HFFc6 (cell line): ENCODE measurements at places on chromosomes 3 and 15. TPM values are rescaled to one million over a fixed set of nuclear protein-coding genes. Genes with fewer than 3 reads are reported as not detected.

GRCh38 chr3:144164352-144164751 is 192.7 kb downstream of the DIPK2A start:
- no peak for DNase-seq
- no peak overlapping the region for H3K4me3 ChIP-seq
- no peaks in the 10 kb centered on the region for H3K4me1 ChIP-seq

MESP2 gene
- 0.18 to 0.26 TPM (median 0.25 TPM) in 3 replicates for total RNA-seq

- no peaks in the 10 kb centered on the region for H3K36me3 ChIP-seq
- DNase-seq = no peak
- no peak overlapping the region for H3K27ac ChIP-seq
- peaks cover 11% of the 10 kb centered on the region for H3K4me1 ChIP-seq
- no peak overlapping the region for H3K4me3 ChIP-seq
Observed at GRCh38 chr3:52293491-52294319, 6.1 kb downstream of the GLYCTK start.

DNA sequence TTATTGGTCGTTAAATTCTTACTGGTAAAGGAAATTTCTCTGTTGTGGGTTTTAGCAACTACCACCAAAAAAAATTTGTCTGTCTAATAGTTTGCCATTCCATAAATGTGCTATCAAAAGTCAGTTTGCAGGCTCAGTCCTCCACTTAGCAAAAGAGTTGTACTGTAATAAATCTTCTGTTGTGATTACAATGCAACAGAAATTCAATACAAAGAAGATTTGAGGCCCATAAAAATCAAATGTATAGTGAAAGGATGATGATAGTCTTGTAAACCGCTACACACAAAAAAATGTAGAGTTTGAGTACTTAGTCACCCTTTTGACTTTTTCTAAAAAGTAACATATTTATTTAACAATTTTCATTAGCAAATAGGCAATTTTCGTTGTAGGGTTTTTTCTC is 251.7 kb downstream of the VGLL3 start:
- H3K4me1 ChIP-seq = no peaks in the 10 kb centered on the region
- H3K27ac ChIP-seq = no peak overlapping the region
- no peak overlapping the region for H3K4me3 ChIP-seq
- H3K36me3 ChIP-seq = no peaks in the 10 kb centered on the region

GRCh38 chr15:60074181-60074885 is 70.2 kb downstream of the FOXB1 start:
- DNase-seq = no peak
- H3K4me3 ChIP-seq = no peak overlapping the region
- H3K27me3 ChIP-seq = peaks cover 13% of the 10 kb centered on the region; the same call in 1 of the 2 replicates
- H3K4me1 ChIP-seq = peaks cover 8% of the 10 kb centered on the region
- no peaks in the 10 kb centered on the region for H3K36me3 ChIP-seq

DNA sequence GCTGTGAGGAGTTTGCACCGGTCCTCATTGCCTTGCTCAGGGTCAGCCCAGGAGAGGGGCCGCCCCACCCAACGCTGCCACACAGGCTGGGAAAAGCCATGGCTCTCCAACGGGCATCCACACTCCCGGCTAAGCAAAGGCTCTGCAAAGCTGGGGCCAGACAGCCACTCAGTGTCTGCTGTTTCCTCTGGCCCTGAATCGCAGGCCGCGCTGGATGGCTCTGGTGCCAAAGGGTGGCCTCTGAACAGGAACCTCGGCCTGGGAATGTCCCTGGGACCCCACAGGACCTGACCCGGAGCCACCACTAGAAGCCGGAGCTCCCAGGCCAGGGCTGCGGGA is 42.9 kb downstream of the RPN1 start:
- H3K27me3 ChIP-seq = peaks cover 6% of the 10 kb centered on the region
- H3K4me1 ChIP-seq = no peaks in the 10 kb centered on the region
- H3K27ac ChIP-seq = no peak overlapping the region
- DNase-seq = no peak
- no peaks in the 10 kb centered on the region for H3K36me3 ChIP-seq

- peaks cover 31% of the 10 kb centered on the region for H3K4me1 ChIP-seq
- H3K4me3 ChIP-seq = no peak overlapping the region
- peaks cover 61% of the 10 kb centered on the region for H3K36me3 ChIP-seq
- no peak overlapping the region for H3K27ac ChIP-seq
Observed at GRCh38 chr3:111882799-111883198, 23.7 kb downstream of the PHLDB2 start.

DNA sequence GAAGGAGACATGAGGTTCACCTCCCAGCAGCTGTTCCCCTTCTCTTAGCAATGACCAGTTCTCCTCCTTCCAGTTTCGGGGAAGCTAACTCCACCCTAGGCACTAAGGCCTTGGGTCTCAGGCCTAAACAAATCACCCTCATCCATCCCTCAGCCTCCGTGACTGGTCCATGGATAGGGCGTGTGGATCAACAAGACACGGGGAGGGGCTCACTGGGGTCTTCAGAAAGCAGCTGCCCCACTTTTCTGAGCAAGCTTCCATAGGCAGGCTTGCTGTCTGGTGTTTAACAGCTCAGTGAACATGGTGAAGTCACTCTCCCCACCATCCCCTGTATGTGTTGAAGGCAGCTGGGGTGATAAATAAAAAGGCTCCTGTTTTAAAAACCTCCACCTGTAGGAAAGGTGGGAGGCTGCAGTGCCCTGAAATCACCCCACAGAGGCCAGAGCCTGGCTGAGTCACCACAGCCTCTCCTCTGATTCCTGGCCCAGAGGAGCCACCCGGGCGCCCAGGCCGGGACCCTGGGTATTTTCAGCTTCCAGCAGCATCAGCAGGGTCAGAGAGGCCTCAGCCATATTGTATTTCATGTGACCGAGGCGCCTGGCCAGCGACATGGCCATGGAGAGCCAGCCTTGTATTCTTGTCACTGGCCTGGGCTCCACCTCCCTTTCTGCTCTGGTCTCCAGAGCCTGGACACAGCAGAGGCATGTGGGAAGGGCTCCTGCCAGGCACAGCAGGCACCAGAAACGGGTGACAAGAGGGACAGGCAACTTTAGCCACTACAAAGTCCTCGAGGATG is 60.3 kb upstream of the HERC1 start:
- H3K27me3 ChIP-seq = peaks cover 10% of the 10 kb centered on the region
- peaks cover 16% of the 10 kb centered on the region for H3K4me1 ChIP-seq
- H3K4me3 ChIP-seq = no peak overlapping the region
- H3K27ac ChIP-seq = no peak overlapping the region
- DNase-seq = no peak

LRRC2 gene
- 0.34 to 0.64 TPM (median 0.40 TPM) in 3 replicates for total RNA-seq

DAZL gene
- total RNA-seq = not detected in 2 replicates

GPR15 gene
- total RNA-seq = not detected in 3 replicates

GRCh38 chr15:36497901-36498300 is 81.5 kb upstream of the CDIN1 start:
- H3K4me3 ChIP-seq = no peak overlapping the region
- H3K27ac ChIP-seq = no peak overlapping the region
- H3K36me3 ChIP-seq = no peaks in the 10 kb centered on the region; the same call in 1 of the 2 replicates
- DNase-seq = no peak
- peaks cover 50% of the 10 kb centered on the region for H3K4me1 ChIP-seq

- H3K27ac ChIP-seq = no peak overlapping the region
- H3K4me1 ChIP-seq = no peaks in the 10 kb centered on the region
- H3K4me3 ChIP-seq = no peak overlapping the region
- H3K36me3 ChIP-seq = no peaks in the 10 kb centered on the region
Observed at GRCh38 chr3:133159498-133160475, 121.6 kb downstream of the TMEM108 start.

DNA sequence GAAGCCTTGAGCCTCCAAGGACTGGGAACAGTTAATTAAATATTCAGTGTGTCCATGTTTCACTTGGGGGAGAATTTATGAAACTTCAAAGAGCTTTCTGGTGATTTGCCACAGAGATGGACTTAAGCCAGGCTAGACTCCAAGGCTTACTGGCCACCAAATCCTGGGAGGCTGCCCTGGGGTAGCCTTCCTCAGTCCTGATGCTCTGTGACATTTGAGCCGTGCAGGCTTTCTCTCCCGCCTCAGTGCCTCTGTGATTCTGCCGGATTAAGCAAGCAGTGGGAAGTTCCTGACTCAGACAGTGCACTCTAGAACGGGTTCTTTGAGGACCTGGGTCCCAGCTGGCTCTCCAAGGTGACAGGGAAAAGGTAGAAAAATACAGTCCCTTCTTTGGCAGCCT is 314.7 kb upstream of the ICE2 start:
- peaks cover 13% of the 10 kb centered on the region for H3K4me1 ChIP-seq
- H3K36me3 ChIP-seq = 0 out of 2 replicates have a peak, but pooled peaks cover 5% of the 10 kb centered on the region
- H3K27me3 ChIP-seq = peaks cover 2% of the 10 kb centered on the region
- H3K27ac ChIP-seq = no peak overlapping the region
- H3K4me3 ChIP-seq = no peak overlapping the region

- DNase-seq = no peak
- no peak overlapping the region for H3K27ac ChIP-seq
- no peaks in the 10 kb centered on the region for H3K27me3 ChIP-seq
- peaks cover 5% of the 10 kb centered on the region for H3K36me3 ChIP-seq
- no peaks in the 10 kb centered on the region for H3K4me1 ChIP-seq
Observed at GRCh38 chr15:42523331-42523730, 25.3 kb downstream of the LRRC57 start.

- no peaks in the 10 kb centered on the region for H3K36me3 ChIP-seq
- peaks cover 1% of the 10 kb centered on the region; the same call in 1 of the 2 replicates for H3K27me3 ChIP-seq
- H3K4me3 ChIP-seq = no peak overlapping the region
Observed at GRCh38 chr15:85905751-85906450, 111.2 kb upstream of the KLHL25 start.

CTDSPL gene
- total RNA-seq = 34.0 and 35.5 TPM in 2 replicates

DNA sequence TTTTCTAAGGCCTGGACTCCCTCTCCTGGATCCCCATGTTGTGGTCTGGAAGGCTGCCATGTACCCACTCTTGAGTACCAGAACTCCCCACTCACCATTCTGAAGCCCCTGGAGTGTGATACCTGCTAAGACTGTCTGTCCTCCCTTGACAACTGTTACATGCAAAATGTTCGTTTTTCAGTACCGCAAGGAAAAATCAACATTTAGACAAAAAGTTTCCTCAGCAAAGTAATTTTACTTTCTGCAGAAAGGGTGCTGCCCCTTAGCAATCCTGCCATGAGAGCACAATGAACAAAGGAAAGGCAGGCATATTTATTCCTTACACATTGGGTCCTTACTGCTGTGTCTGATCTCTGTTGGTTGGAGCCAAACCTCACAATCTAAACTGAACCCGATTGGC is 7.0 kb upstream of the GK5 start:
- DNase-seq = no peak
- H3K27me3 ChIP-seq = peaks cover 3% of the 10 kb centered on the region; the same call in 1 of the 2 replicates
- peaks cover 3% of the 10 kb centered on the region; the same call in 1 of the 2 replicates for H3K36me3 ChIP-seq

DNA sequence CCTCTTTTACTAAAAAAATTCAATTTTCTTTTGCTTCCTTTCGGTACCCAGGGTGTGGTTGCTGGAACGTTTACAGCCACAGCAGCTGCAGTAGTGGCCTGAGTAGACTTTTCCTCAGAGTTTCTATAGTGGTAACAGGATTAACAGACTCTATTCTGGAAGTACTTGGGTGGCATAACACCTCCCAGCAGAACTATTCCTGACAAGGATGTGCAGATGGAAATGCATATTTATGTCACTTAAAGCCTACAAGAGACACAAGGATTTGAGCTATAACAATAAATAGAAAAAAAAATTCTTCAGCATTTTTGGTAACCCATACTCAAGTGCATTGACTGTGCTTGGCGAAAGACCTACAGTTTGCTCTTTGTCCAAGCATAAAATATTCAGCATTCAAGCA is 94.0 kb downstream of the MDFIC2 start:
- no peaks in the 10 kb centered on the region for H3K27me3 ChIP-seq
- no peak for DNase-seq
- no peaks in the 10 kb centered on the region for H3K36me3 ChIP-seq
- no peak overlapping the region for H3K4me3 ChIP-seq
- no peaks in the 10 kb centered on the region for H3K4me1 ChIP-seq

NUSAP1 gene
- total RNA-seq = 30.5 and 67.1 TPM in 2 replicates

WDR93 gene
- total RNA-seq = not detected in 3 replicates

- peaks cover 3% of the 10 kb centered on the region for H3K27me3 ChIP-seq
- no peak overlapping the region for H3K27ac ChIP-seq
- H3K4me3 ChIP-seq = no peak overlapping the region
- DNase-seq = no peak
- 0 out of 2 replicates have a peak, but pooled peaks cover 12% of the 10 kb centered on the region for H3K4me1 ChIP-seq
Observed at GRCh38 chr3:20724241-20724640, 538.2 kb upstream of the SGO1 start.

OXSM gene
- total RNA-seq = 8.7 and 8.8 TPM in 2 replicates

FHIT gene
- total RNA-seq = 0.38 to 1.00 TPM in 2 of 3 replicates, not detected in the other

RTP1 gene
- not detected in 3 replicates for total RNA-seq

PPP1R14D gene
- total RNA-seq = not detected in 3 replicates

CCR3 gene
- not detected in 3 replicates for total RNA-seq

SGO1 gene
- total RNA-seq = 4.3 to 12.5 TPM (median 9.5 TPM) in 3 replicates

GRCh38 chr15:33910741-33911140 is 57.6 kb upstream of the CHRM5 start:
- H3K4me1 ChIP-seq = peaks cover 46% of the 10 kb centered on the region
- no peaks in the 10 kb centered on the region for H3K36me3 ChIP-seq
- peak overlapping the region; percentile 5; the same call in 1 of the 2 replicates for H3K4me3 ChIP-seq

GRCh38 chr3:25151281-25151902 is 276.7 kb upstream of the RARB start:
- H3K27me3 ChIP-seq = peaks cover 2% of the 10 kb centered on the region; the same call in 1 of the 2 replicates
- no peaks in the 10 kb centered on the region; the same call in 1 of the 2 replicates for H3K4me1 ChIP-seq
- DNase-seq = no peak
- H3K4me3 ChIP-seq = peak overlapping the region; percentile 30; the same call in 1 of the 2 replicates

DNA sequence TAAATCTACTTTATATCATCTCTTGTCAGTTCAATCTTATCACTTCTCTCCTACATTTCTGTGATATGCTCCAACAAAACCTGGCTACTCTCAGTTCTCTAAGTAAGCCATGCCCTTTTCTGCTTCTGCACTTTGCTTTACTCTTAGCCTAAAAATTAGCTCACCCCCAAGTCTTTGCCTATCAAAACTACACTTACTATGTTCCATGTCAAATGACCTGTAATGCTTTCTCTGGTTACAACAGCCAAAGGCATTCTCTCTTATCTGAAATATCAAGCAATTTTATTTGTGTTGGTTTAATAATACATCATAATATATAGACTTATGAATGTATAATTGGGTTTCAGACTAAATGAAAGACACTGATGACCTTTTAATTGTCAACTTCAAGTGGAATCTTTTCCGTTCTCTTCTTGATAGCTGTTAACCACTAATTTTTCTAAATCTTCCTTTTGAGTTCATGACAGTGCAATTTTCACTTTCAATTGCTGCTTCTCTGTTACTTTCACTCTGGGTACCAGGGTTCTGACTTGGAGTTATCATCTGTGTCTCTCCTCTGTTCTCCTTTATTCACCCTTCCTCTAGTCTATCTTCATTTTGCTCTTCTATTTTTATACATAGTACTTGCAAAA is 619.0 kb upstream of the GOLIM4 start:
- DNase-seq = no peak
- H3K27me3 ChIP-seq = 0 out of 2 replicates have a peak, but pooled peaks cover 3% of the 10 kb centered on the region
- H3K27ac ChIP-seq = no peak overlapping the region
